ENCODE measurements at places on chromosomes 3 and 15. TPM values are rescaled to one million over a fixed set of nuclear protein-coding genes. Genes with fewer than 3 reads are reported as not detected.

DNA sequence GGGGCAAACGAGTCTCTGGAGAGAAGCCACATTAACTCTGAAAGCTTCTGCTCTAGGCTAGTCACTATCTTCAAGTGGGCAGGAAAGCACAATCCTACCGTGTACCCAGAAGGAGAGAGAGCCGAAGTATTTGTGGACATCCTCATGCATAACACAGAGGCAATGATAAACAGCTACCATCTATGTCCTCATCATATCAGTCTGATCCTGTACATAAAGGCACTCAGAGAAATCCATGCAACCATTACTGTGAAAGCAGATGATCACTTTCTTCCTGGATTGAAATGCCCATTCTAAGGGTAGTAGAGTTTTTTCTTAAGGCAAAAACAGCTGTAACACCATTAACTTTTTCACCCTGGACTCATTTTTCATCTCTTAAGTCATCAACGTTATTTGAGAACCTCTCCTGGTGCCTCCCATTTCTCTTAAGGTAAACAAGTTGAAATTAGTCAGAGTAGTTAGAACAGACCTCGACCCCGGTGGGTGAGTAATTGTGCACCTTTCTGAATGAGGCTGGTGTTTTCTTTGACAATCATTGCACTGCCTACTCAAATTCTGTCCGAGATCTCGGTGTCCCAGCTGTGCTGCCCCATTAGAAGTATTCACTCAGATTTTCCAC is 327.4 kb downstream of the SHQ1 start:
- DNase-seq: peak; percentile 77

DNA sequence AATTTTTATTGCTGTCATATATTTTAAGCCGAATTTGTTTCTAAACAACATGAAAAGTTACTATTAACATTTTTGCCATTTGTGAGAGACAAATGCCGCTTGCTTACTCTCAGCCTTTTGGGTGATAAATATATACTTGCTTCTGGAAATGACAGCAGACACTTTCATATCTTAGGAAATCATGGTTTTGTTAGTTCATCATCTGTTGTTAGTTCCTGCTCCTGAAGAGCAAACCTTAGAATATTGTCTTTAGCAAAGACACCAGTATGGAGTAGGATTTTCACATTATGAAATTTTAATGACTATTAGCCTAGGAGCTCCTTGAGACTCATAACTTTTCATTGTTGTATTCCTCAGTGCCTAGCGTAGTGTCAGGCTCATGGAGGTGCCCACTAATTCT is 36.0 kb downstream of the RAB8B start:
- no peak for DNase-seq

- no peak for DNase-seq
These were observed 36.4 kb downstream of the SLC12A1 start for GRCh38 chr15:48242535-48242934.

DNA sequence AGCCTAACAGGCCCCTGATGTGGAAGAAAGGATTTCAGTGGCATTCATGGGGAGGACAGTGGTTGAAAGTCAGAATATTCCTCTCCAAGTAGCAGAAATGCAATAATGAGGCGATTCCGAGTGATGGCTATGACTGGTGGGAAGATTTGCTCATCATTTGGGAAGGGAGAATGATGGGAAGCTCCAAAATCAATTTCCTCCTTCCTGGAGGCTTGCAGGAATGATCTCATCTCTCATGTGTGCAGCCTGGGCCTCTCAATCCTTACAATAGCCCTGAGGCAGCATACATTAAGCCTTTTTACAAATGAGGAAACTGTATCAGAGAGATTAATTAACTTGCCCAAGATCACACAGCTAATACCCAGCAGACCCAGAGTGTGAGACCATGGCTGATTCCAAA is 58.7 kb downstream of the BOC start:
- DNase-seq: no peak

GRCh38 chr15:66098022-66098363 is 155.6 kb downstream of the MEGF11 start:
- no peak for DNase-seq

DNA sequence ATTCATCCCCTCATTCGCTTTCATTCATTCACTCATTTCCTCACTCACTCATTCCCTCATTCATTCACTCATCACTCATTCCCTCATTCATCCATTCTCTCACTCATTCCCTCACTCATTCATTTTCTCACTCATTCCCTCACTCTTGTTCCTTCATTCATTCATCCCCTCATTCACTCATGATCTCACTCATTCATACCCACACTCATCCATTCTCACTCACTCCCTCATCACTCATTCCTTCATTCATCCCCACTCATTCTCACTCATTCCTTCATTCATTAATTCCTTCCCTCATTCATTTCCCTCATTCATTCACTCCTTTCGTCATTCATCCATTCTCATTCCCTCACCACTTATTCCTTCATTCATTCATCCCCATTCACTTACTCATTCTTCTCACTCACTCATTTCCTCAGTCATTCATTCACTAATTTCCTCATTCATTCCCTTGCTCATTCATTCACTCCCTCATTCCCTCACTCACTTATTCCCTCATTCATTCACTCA is 14.5 kb downstream of the ABTB1 start:
- DNase-seq: no peak

Gene GUCA1C
- total RNA-seq: not detected

Gene ALDH1L1
- not detected for total RNA-seq

Gene SERINC4
- total RNA-seq: not detected

GRCh38 chr3:54360320-54360719 is 238.0 kb downstream of the CACNA2D3 start:
- no peak for DNase-seq

Gene SUSD5
- 22.8 TPM for total RNA-seq

DNA sequence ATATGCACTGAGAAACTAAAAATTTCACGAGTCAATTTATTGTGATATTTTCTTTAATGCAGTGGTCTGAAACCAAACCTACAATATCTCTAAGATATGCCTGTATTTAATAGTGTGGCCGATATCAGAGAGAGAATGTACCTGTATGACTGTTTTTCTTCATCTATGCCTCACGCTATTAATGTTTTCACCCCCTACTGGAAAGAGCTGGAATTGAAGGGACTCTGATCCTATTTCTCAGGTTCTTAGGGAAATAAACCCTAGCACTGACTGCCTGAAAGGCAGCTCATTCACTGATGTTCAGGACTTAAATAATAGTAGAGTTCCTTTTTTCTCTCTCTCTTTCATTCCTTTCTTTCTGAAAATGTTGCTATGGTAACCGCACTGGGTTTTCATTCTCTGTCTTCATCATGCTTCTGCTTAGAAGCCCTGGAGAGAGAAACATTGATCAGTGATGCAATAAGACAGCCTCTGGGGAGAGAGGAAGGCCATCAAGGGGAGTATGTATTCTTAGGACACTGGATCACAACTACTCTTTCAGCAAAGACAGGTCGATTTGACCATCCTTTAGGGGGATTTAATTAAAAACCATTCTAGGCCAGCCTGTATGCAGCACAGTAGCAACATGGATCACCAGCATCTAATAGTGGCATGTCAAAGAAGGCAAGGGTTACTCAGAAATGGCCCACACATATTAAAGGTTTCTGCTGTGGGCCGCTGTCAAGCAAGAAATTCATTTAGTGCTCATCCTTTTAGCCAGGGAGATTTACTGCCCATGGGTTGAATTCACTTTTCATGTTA is 1135.7 kb downstream of the IGSF11 start:
- DNase-seq: peak; percentile 5
